ENCODE measurements at places on chromosomes 13 and 19.

DNA sequence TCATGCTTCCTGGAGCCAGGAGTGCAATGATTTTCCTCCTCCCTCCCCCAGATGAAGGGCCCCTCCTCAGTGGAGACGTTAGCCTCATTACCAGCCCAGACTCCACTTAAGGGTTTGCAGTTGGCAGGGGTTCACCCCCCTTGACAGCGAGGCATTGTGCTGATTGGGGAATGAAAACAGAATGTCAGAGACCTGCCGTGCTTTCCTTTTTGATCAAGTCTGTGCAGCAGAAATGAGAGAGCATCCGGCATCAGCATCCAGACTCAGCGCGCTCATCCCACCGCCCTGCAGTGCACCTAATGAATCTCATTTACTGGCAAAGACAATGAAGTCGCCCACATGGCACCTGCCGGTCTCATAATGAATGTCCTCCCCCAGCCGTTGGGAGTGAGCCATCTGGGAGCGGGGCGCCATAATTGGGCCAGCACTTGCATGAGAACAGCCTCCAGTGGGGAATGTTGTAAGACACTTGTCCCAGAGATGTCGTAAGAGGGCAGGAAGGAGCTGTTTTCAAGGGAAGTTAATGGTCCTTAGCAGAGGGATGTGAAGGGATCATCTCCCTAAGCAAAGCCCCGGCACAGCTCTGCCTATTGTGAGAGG is 98.3 kb upstream of the UQCRFS1 start:
- DNase-seq, result no peak

DNA sequence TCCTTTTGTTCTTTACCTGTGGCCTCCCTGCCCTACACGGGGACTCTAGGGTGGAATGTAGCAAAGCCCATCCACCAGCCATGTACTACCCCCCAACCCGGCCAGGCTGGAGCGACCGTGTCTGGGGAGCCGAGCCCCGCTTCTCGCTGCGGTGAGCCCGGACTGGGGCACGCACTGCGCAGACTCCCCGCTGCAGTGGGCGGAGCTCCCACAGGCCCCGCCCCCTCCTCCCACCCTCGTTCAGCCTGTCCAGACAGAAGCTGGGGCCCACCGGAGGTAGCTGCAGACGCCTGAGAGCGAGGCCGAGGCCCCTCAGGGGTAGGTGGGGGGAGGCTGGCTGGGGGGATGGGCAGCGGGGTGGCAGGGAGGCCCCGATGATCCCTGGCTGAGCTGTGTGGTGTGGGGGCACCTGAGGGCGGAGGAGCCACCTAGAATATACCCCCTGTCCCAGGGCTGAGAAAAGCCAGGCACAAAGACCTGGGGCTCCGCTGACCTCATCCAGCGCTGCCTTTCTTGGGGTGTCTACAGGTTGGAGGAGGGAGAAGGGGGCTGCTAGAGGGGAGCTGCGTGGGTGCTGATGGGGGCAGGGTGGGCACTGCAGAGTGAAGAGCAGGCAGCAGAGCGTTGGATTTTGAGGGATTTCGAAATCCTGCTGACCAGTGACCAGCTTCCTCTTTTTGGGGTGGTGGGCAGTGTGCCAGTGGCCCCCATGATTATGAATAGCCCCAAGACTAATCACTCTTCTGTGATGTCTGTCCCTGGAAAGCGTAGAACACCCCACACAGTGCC is 17.3 kb downstream of the PLD3 start:
- peak; percentile 49 for DNase-seq

DNA sequence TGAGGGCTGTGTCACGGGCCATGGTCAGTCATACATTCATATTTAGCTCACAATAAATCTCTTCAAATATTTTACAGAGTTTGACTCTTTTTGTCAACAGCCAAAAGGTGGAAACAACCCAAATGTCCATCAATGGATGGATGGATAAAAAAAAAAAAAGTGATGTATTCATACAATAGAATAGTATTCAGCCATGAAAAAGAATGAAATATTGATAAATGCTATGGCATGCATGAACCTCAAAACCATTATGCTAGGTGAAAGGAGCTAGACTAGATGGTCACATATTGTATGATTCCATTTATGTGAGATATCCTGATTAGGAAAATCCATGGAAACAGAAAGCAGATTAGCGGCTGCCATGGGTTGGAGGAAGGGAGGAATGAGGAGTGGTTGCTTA is 16.2 kb downstream of the ADGRE2 start:
- DNase-seq, result no peak

DNA sequence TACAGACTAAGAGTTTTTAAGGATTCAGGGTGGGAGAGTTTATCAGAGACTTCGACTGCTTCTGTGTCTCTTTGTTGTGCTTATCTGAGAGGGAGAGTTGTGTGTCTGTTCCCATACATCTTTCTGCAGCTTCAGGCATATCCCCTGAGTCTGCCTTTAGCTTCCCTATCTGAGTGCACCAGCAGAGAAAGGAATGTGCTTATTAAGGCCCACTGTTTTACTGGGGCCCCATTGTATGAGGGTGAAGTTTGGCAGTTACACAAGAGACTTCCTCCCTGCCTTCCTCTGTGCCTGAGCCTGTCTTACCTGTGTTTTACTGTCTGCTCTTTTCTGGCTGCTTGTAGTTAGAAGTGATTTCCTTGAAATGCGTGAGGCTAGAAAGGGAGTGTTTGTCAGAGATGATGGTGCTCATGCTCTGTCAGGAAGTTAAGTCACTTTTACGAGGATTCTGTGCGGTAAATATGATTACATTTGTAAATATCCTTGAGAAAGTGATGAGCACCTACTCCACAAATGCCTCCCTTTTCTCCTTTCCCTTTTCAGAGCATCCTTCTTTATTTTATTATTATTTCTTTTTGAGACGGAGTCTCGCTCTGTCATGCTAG is 1228.9 kb upstream of the MIR17HG start:
- DNase-seq, result no peak

DNA sequence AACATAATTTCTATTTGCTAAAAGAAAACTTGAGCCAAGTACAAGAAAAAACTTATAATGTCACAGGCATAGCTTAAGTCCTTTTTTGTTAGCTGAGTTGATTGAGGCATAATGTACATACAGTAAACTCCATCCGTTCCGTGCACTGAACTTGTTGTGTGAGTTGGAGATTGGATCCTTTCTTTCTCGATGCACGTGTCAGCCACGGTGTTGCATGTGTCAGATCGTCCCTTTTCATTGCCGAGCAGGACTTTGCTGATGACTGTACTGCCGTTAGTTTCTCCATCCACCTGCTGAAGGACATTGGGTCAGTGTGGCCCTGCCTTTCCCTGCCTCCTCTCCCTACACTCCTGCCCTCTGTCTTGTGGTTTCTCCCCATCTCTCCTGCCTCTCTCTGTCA is 34.4 kb downstream of the IGFL2 start:
- no peak for DNase-seq

DNA sequence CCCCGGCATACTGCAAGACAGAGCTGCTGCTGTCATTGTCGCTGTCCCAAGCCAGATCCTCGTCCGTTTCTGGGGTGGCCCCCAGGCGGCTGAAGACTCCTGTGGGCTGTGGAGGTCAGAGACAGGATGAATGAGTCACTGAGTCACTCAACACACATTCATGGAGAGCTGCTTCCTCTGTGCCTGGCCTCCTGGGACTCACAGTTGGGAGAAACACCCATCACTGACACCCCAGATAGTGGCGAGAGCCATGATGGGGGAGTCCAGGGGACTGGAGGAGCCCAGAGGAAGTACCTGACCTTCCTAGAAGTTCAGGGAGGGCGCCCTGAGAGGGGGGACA is 26.0 kb downstream of the C19orf47 start:
- DNase-seq, result no peak

- DNase-seq, result no peak
Observed at GRCh38 chr13:110327051-110327721, 20.1 kb downstream of the COL4A2 start.

Measured in activated T-cell treated with anti-CD3 and anti-CD28 coated beads, Interleukin-2, amount 50 U/mL, for 1 hour (primary cell).